HFF-Myc (cell line): ENCODE measurements at places on chromosomes 12 and 14.

GRCh38 chr12:43501703-43502102 is 50.3 kb downstream of the ADAMTS20 start:
- peak; percentile 2 for DNase-seq

- DNase-seq, result no peak
Observed at GRCh38 chr12:118166946-118167345, 31.0 kb downstream of the PEBP1 start.

DNA sequence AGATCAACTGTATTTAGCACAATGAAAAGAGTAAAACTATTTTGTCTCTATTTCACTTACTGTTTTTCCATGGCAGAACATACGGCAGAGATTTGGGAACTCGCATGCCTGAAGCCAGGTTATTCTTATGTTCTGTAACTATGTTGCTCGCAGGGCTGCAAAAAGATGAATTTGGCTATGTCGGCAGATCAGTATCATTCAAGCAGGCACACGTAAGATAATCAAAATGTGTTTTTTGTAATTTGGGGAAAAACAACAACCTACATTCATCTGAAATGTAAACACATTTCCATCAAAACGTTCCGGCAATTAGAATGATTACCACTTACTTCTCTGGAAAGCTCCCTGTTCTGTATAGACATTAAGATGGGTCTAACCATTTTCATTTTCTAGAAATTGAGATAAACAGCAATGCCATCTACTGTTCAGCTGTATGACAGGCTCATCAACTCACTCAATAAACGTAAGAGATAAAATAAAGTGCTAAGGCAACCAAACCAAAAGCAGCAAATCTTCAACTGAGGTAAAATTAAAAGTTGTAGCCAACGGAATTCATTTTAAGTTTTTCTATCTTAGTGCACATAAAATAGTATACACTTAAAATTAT is 13.0 kb downstream of the GTSF1 start:
- DNase-seq, result no peak

DNA sequence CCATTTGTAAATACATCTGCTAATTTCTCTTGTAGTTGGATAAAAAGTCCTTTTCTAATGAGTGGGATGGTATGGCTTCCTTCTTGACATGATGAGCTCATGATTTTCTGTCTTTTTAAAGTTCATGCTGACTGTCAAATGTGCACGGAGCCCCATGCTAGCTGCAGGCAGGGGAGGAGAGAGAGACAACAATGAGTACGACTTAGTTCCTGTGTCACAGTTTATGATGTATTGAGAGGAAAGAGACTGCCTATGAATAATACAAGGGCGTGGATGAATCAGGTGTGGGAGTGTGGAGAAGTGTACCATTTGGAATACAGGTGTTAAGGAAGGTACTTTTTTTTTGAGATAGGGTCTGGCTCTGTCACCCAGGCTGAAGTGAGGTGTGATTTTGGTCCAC is 10.7 kb upstream of the TBC1D30 start:
- DNase-seq, result no peak

DNA sequence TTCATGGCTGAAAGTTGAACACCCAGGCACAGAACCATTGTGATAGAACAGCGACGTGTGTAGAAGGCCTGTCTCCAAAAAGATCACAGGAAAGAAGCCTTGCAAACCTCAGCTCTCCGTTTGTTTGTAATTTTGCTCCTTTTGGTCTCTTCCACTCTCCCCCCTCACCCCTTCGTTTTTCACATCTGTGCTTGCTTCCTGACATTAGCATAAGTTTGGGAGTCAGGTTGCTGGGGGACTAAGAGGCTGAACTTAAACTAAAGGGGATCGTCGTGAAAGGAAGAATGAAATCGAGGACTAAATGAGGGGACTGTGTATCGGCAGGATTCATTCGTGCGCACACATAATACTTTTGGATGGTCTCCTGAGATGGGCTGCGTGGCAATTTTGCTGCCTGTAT is 200.6 kb downstream of the BCAT1 start:
- DNase-seq, result no peak

DNA sequence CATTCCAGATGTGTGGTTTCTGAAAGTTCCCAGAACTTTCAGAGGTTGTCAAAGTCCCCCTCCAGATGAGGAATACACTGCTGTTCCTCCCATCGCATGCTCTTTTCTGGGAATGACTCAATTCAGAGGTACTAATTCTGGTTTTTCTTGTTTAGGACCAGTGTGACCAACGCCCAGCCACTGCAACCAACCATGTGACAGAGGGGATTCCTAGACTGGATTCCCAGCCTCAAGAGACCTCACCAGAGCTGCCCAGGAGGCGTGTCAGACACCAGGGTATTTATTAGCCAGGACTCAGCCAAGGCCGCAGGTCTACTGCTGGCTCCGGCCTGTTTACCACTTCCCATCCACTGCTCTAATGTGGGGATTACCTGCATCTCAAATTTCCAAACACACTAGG is 24.2 kb downstream of the TRAFD1 start:
- DNase-seq, result no peak

DNA sequence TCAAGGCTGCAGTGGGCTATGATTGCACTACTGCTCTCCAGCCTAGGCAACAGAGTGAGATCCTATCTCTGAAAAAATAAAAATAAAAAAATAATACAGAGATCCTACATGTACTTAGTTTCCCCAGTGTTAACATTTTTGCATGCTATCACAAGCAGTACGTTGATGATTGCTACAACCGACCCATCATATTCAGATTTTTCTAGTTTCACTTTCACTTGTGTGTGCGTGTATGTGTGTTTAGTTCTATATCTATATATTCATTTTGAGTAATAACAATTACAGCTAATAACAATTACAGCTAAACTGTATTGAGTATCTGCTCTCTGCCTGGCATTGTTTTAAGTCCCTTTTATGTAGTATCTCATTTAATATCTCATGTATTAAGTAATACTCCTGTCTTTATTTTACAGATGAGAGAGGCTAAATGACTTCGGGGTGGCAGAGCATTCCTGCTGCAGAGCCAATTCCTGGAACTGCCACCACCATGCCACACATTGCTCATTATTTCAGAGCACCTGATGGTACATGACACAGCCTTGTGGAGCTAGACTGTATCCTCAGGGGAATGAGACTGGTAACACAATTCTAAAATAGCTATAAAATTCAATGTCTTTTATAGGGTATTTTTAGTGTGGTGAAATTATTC is 153.1 kb downstream of the BCAT1 start:
- DNase-seq, result no peak

- no peak for DNase-seq
Observed at GRCh38 chr12:627863-628741, 35.1 kb downstream of the NINJ2 start.

- DNase-seq, result no peak
Observed at GRCh38 chr14:30243207-30243606, 315.6 kb upstream of the PRKD1 start.

DNA sequence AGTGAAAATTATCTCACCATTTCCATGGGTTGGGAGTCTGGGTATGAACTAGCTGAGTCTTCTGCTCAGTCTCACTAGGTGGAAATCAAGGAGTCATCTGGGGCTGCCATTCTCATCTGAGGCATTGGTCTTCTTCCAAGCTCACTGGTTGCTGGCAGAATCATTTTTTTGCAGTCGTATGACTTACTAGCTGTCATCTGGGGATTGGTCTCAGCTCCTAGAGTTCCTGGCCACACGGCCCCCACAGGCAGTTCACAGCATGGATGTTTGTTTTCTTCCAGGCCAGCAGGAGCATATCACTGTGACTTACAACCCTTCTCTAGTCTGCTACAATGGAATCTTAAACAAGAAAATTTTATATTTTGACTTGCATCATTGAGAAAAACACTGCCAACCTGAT is 18.6 kb upstream of the OR10AD1 start:
- DNase-seq, result no peak
